Iris pigment epithelial cell (primary cell): ENCODE measurements at places on chromosomes 1 and 21.
A peak's percentile ranks its signal among the peaks of the same experiment; 100 is the strongest.

- DNase-seq = no peak
Measured at GRCh38 chr1:209397910-209398309, 185.6 kb upstream of the CAMK1G start.

DNA sequence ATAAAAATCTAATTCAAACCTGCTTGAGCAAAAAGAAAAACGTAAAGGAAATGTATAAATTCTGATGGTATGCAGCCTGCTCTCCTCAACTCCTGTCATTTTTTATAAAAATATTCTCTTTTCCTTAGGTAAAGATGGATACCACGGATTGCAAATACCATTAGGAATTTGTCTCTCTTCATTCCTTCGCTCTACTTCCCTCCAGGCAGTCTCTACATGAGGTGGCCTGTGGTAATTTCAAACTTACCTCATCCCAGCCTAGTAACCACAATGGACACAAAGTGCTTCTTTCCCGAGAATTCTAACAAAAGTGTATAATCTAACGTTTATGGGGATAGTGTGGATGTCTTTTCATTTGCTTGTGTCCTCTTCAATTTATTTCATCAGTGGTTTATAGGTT, 239.5 kb upstream of the LRRC7 start:
- no peak for DNase-seq

- DNase-seq = no peak
Measured at GRCh38 chr1:9782897-9783296, 40.9 kb downstream of the CLSTN1 start.

- no peak for DNase-seq
Measured at GRCh38 chr1:64474665-64475439, 4.9 kb downstream of the CACHD1 start.

GRCh38 chr1:90821152-90821787, 104.2 kb upstream of the BARHL2 start:
- DNase-seq = no peak

- peak; percentile 51 for DNase-seq
Measured at GRCh38 chr1:53781654-53782053, 42.7 kb upstream of the GLIS1 start.

DNA sequence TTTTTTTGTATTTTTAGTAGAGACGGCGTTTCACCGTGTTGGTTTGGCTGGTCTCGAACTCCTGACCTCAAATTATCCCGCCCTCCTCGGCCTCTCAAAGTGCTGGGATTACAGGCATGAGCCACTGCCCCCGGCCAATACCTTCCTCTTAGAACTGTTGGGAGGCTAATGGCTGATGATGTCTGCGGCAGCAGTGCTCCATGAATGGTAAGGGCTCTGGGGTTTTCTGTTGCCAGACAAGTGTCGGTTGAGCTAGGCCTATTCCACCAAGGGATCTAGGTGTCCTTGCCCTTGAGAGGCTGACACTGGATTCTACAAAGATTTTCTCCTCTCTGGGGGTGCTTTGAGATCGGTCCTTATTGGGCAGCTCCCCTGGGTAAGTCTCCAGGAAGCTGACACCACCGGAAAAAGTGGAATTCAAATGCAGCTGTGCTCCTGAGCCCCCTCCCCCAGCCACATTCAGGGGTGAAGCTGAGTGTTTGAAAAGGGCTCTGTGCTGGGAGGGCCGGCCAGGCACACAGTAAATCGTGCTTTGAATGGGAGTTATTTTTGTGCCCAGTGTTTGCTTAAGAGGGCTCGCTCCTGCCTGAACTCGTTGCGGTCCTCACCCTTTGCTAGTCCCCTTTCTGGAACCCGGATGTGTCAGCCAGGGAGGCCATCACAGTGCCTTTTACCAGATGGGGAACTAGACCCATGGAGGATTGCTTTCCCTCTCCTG, 5.2 kb downstream of the SOX13 start:
- no peak for DNase-seq

GRCh38 chr21:42453224-42453985, 42.6 kb downstream of the RSPH1 start:
- DNase-seq = no peak

- DNase-seq = no peak
Measured at GRCh38 chr1:10513199-10513598, 38.4 kb downstream of the PEX14 start.

- DNase-seq = no peak
Measured at GRCh38 chr1:230735447-230735846, 11.7 kb upstream of the CAPN9 start.

- peak; percentile 11 for DNase-seq
Measured at GRCh38 chr1:67134695-67135094, at the start of gene C1orf141. Gene C1orf141 (minus strand): TSS chr1:67134970. CDS start chr1:67127240, 7,730 bp downstream.

DNA sequence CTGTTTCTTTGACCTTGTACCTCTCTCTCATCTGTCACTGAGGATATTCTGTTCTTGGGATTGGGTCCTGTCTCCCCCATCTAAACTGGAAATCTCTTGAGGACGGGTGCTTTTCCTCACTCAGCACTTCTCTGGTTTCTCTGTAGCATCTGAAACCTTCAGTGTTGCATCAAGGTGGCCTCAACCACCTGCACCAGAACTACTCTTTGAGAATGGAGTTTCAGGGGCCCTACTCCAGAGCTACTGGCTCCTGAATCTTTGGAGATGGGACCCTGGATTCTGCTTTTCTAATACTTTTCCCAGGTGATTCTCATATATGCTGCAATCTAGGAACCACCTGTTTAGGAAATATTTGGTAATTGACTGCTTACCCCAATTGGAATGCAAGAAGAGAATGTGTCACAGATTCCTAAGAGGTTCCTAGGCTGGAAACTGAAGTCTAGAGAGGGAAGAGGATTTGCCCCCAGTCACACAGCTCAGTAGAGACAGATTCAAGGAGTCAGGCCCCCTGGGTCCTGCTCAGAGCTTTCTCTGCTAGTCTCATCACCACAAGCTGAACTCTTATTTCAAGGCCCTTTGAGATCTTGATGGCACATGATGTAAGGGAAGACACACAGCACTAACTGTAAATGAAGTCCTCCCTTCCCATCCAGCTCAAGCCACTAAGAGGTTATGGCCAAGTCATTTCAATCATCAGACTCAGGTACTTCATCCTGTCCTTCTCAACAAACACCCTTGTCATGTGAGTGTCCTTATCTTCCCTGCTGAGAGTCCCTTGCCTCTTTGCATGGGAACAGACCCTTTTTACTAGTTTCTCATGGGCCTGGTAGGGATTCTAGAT, 48.7 kb downstream of the EIF2D start:
- DNase-seq = no peak
